ENCODE measurements at places on chromosomes 11 and 22.

- DNase-seq: no peak
Measured at GRCh38 chr11:2143799-2144543, 4.8 kb upstream of the IGF2 start.

DNA sequence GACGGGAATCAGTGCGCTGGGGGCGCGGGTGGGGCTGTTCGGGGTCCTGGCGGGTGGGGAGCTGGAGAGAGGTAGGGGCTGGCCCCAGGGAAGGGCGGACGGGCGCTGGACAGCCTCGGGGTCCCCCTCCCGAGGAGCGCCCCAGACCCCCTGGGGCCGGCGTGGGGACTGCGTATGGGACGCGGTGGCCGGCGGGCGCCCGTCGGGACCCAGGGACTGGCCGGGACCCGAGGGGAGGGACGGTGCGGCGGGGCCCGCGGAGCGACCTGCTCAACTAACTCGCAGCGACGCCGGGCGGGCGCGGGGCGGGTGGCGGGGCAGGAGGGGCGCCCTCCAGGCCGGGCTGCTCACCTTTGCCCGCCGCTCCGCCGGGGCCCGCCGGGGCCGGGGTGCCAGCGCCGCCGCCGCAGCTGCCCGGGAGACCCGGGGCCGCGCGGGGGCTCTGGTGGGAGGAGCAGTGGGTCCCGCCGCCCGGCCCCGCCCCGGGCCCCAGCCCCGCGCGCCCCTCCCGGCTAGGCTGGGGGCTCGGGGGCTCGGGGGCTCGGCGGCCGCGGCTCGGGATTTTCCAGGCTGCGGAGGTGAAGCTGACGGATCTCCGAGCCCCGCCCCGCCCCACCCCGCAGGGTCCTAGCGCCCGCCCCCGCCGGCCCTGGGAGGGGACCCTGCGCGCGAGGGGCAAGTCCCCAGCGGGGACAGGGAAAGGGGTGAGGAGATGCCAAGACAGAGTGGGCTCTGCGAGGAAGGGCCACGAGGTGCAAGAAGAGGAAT is 12.3 kb downstream of the STARD10 start:
- peak; percentile 80 for DNase-seq

DNA sequence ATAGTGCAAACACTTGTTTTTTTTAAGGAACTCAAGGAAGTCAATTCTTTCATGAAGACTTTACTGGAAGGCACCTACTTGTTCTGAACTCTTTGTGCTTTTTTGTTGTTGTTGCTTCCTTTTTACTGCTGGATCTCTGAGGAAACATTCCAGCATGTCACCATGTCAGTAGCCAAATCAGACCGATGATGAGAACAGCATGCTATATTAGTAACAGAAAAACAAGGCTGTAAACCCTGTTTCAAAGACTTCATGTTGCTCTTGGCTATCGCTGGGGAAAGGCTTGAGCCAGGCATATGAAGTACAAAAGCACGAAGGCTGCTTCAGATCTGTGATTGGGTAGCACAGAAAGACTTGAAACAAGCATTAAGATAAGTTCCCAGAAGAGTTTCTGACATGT is 125.6 kb upstream of the SLC5A12 start:
- DNase-seq: no peak

DNA sequence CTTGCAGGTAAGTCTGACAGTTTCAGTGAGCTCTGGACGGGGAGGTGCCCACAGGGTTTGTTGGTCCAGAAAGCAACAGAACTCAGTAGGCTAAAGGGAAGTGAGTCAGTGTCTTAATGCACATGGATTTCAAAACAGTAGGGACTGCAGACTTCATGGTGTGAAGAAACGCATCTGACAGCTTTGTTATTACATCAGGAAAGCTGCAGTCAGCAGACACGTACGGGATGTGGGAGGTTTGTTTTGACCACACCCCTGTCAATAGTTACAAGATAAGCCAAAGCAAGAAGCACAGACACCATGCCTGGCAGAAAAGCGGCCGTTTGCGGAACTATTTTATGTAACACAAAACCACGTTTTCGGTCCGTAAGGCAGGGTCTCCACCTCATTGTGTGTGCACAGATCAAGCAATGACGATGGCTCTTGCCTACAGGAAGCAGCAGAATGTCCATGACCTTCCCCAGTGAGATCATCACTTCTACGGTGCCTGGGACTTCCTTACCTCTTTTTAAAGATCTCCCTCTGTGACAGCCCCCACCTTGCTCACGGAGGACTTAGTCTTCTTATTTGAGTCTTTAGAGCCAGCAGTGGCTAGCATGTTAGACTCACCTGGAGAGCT is 58.2 kb upstream of the FTH1 start:
- DNase-seq: peak; percentile 71

DNA sequence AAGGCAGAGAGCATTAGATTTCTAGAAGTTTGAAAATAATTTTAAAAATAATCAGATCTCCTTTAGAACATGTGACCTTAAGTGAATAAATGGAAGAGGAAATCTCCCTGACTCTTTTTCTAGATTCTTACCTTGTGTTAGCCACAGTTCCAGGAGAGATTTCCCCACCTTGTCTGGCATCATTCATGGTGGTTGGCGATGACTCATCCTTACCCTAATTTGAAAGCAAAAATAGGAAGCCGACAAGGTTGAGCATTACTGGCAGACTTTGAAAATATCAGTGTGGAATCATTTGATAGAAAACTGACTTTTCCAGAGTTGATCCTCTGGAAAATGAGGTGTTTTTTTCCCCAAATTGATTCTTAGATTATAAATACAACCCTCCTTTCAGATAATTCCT is 48.1 kb downstream of the CNTN5 start:
- DNase-seq: no peak

DNA sequence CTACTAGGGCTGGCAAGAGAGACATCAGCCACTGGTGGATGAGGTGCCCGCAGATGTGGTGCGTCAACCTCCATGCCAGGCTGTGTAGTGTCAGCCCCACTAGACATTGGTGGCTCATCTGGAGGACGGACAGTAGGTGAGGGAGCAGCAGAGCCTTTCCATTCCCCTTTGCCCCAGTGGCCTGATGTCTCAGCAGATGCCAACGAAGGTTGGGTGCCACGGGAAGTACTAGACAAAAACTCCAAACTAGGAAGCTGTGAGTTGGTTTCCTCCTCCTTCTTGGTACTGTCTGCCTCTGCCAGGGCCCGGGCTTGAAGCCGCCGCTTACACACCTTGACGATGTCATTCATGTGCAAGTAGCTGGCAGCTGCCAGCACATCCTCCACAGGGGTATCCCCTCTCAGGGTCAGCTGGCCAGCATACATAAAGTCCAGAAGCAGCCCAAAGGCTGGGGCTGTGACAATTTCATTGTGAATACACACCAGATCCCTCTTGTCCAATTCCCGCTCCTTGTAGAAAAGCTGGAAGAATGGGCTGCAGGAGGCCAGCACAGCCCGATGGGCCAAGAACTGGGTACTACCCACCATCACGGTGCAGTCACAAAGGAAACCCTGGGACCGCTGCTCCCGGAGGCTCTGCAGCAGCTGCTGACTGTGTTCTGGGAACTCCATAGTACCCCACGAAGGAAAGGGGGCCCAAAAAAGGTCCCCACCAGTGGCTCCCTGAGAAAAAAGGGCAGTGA is 795 bp downstream of the ZBTB3 start:
- DNase-seq: no peak

- DNase-seq: no peak
Measured at GRCh38 chr22:23749841-23750301, 1.0 kb downstream of the ZNF70 start.

- peak; percentile 59 for DNase-seq
Measured at GRCh38 chr22:43831561-43832392, 19.7 kb upstream of the EFCAB6 start.

DNA sequence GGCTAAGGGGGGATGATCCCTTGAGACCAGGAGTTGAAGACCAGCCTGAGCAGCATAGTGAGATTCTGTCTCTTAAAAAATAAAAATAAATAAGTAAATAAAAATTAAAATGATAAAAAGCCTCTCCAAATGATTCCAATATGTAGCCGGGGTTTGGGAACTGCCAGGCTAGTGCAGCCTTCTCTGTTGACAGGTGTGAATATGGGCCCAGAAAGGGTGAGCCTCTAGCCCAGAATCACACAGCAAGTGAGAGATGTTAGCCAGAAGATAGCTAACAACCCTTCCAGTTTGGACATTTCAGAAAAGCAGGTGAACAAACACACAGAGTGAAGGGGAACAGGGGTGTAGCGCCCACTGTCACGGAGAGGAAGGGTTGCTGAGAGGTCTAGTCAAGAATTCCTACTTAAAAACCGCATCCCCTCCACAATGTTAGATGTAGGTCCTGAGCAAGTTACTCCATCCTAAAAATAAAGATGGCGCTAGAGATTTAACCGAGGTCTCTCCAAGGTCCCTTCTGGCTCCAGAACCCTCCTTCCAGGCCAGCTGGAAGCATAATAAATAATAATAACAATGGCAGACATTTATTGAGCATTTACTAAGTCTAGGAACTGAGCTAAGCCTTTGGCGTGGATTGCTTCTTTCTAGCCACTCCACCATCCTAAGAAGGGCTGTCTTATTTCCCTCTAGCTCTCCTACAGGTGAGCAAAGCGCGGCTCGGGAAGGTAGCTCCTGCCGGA is 51.6 kb downstream of the CYTH4 start:
- DNase-seq: no peak

DNA sequence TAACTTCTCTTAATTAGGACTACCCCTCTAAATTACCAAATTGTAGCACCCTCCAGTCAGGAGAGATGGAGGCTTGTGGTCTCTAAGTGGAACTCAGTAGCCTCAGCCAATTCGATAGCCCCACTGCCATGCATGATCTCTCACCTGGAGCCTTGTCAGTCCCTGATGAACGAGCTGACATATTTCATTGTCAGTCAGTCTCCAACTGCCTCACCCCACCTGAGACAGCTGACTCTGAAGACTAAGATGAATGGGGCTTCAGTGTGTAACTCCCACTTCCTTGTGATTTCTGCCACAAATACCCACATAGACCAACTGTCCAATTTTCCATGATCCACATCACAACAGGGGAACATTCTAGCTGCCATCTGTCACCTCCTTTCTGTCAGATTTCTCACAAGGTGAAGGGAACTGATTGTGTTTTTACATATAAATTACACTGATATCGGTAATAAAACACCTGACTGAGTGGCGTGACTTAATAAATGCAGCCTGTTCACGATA is 206.5 kb downstream of the FAM181B start:
- DNase-seq: no peak

GRCh38 chr22:50739279-50739691 is 1.3 kb downstream of the ACR start:
- DNase-seq: peak; percentile 62

DNA sequence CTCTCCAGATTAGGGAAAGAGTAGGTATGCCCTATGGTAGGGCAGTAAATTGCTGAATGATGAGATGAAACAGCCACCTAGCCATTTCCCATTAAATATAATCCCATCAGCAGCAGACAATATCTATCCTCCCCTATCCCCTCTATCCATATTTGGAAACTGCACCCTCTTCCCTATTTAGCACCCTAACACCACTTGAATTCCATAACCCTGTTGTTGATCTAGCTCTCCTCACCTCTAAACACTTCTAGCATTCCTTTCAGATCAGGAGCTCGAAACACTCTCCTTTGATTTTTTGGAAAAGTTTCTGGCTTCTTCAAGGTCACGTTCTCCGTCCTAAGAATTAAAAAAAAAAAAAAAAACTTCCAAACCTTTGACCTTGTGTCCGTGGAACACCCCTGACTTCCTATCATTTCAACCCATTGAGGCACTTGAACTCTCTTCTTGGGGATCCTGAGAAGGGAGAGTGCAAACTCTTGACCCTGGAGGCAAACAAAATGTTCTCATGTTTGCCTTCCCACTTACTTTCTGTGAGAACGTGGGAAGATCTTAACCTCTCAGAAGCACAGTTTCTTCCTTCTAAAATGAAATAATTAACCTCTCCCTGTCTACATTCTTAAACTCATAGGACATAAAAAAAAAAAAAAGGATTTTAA is 19.0 kb downstream of the TRIM5 start:
- no peak for DNase-seq

DNA sequence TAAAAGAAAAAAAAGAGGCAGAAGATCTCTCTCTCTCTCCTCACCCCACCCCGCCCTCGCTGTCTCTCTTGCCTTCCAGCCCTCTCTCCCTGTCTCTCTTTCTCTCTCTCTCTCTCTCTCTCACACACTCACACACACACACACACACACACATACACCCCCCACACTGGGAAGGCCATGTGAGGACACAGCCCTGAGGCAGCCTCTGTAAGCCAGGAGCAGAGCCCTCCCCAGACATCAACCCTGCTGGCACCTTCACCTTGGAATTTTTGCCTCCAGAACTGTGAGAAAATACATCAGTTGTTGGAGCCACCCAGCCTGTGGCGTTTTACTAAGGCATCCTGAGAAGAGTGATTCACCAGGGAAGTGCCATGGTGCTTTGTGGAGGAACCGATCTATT is 14.7 kb downstream of the APOL3 start:
- no peak for DNase-seq

GRCh38 chr11:79922641-79923040 is 481.8 kb upstream of the TENM4 start:
- no peak for DNase-seq

- DNase-seq: no peak
Measured at GRCh38 chr11:60862171-60862570, 5.2 kb upstream of the ZP1 start.

DNA sequence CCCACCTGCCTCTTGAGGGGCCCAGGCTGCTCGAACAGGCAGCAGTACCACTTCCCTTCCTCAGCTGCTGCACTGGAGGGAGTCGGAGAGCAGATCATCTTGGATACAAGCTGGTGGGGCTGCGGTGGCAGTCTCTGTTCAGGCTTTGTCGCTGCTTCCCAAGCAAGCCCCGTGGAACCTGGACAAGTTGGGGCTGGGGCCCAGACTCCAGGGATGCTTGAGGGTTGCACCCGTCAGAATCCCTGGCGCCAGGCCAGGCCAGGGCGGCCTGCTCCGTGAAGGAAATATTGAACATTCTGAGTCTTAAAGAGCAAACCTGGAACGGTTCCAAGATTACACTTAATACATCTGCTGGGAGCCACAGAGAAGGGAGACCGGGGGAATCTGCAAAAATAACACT is 310.1 kb upstream of the SORL1-AS1 start:
- no peak for DNase-seq

- no peak for DNase-seq
Measured at GRCh38 chr22:48944433-48944750, 883.3 kb downstream of the BRD1 start.

DNA sequence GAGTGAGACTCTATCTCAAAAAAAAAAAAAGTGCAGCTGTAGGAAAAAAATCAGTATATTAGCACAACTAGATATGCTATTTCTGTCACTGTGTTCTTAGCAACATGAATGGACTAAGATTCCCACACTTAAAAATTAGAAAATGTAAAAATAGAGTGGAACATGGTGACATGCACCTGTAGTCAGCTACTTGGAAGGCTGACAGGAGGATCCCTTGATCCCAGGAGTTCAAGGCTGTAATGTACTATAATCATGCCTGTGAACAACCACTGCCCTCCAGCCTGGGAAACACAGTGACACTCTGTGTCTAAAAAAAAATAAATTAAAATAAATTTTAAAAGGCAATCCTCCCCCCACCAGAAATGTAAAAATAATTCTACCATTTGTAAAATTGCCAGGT is 29.8 kb downstream of the PICALM start:
- no peak for DNase-seq

Measured in upper lobe of right lung (tissue), 1 donor.